Esophagus squamous epithelium (tissue), 5 donors: ENCODE measurements at places on chromosomes 11 and 22.

- no peak for DNase-seq
Observed at GRCh38 chr11:96097844-96098421, 174.0 kb upstream of the MTMR2 start.

GRCh38 chr11:13334034-13334786 lies 56.6 kb downstream of the BMAL1 start:
- DNase-seq: no peak

DNA sequence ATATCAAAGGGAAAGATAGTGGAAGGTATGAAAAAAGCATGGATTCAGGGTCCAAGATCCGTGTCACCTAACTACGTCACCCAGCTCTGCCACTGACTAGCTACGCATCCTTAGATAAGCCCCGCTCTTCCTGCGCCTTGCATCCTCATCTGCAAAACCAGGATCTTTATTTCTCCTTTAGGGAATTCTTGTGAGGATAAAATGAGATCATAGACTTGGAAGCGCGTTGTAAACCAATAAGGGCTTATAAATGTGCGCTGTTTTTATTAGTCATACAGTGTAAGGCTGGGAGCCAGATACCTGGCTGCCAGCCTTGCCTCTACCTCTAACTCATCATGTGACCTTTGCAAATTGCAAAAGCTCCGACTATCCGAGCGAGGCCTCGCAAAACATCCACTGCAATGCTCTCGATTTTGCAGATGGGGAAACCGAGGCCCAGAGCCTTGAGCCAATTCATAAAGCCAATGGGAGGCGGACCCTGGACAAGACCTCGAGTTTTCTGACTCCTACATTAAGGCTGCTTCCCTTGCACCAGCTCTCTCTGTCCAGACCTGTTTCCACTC lies 753 bp downstream of the PRPF19 start:
- DNase-seq: no peak

- DNase-seq: no peak
Observed at GRCh38 chr11:66973956-66974580, 1.0 kb upstream of the C11orf86 start.

GRCh38 chr11:73480677-73481076 lies 104.5 kb downstream of the RELT start:
- no peak for DNase-seq

- no peak for DNase-seq
Observed at GRCh38 chr11:44733877-44734276, 7.1 kb downstream of the TSPAN18 start.

DNA sequence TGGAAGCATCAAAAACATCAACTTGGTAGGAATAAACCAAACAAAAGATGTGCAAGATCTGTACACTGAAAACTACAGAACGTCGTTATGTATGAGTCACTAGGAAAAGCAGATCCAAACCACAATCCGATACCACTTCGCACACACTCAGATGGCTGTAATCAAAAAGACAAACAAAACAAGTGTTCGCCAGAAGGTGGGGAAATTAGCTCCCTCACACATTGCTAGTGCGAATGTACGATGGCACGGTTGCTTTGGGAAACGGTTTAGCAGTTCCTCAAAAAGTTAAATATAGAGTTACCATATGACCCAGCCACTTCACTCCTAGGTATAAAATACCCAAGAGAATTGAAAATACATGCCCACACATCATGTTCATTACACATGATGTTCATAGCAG lies 14.8 kb upstream of the CARD10 start:
- DNase-seq: no peak

DNA sequence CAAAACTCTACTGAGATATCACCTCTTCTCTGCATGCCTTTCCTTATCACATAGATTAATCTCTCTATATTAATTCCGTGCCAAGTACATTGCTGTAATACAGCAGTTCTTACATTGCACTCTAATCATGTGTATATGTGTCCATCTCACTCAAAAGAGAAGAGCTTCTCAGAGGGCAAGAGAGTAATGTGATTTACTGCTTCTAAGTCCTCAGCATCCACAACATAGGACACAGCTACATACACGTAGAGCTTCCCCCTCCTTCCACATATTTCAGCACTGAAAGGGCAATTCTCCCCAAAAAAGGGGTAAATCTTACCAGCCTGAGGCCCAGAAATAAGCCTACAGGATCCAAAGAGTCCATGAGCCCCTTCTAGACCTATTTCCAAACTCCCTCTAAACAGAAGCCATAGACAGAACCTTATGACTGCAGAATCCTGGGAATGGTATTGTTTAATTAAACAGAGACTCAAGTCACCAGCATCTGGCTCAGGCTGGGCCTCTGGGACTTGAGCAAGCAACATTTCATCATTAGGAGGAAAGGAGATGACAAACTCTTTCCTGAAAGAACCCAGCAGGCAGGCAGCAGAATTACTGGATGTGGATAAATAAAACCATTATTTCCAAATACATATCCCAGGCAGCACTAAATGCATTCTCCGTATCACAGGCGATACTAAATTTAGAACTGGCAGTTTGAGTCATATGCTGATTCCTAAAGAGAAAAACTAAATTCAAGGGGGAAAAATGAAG lies 87.2 kb downstream of the KCNC1 start:
- DNase-seq: no peak

DNA sequence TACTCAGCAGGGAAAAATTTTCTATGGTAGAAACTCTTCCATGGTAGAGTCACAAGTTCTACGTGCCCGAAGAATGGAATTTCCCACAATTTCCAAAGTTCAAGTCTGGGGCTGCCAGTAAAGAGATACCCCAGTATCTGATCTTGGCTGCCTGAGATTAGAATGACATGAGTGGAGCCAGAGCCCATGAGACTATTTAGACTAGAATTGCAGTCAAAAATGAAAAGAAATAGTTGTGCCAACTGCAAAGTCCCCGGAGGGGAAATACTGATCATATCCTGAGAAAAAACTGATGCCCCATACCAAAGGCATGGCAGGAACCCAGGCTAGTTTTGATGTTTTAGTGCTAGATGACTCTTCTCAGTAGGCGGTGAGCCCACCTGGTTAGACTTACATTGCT lies 11.2 kb downstream of the MAJIN start:
- DNase-seq: no peak

- no peak for DNase-seq
Observed at GRCh38 chr11:80473562-80473961, 1032.7 kb upstream of the TENM4 start.

DNA sequence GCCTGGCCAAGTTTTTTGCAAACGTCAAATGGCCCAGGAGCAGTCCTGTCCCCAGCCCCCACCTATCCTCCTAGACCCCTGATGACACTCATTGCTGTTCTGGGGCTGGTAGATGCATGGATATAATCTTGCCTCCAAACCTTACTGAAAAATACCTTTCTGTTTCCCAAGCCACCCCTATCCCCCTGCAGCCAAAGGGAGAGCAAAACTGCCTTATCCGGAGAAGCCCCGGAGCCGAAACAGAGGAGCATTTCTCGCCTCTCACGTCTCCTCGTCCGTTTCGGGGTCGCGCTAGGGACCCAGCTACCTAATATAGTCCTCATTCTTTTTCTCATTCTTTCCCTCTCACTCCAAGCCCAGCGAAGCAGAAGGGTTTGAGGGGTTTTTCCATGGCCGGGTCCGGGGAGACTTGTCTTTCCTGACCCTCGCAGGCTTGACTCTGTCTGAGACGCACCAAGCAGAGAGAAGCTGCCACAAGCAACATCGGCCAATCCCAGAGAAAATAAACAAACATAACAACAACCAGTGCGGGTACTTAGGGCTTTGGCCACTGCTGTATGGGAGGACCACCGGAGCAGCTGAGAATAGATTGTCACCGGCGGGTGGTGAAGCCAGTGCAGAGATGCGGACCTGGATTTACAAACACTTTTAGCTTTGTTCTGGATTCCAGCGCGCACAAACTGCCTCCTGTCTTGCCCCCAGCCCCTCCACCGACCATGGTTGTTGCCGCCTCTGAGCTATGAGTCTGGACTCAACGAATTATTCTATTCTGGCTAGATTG lies 1.6 kb downstream of the BSX start:
- DNase-seq: no peak

DNA sequence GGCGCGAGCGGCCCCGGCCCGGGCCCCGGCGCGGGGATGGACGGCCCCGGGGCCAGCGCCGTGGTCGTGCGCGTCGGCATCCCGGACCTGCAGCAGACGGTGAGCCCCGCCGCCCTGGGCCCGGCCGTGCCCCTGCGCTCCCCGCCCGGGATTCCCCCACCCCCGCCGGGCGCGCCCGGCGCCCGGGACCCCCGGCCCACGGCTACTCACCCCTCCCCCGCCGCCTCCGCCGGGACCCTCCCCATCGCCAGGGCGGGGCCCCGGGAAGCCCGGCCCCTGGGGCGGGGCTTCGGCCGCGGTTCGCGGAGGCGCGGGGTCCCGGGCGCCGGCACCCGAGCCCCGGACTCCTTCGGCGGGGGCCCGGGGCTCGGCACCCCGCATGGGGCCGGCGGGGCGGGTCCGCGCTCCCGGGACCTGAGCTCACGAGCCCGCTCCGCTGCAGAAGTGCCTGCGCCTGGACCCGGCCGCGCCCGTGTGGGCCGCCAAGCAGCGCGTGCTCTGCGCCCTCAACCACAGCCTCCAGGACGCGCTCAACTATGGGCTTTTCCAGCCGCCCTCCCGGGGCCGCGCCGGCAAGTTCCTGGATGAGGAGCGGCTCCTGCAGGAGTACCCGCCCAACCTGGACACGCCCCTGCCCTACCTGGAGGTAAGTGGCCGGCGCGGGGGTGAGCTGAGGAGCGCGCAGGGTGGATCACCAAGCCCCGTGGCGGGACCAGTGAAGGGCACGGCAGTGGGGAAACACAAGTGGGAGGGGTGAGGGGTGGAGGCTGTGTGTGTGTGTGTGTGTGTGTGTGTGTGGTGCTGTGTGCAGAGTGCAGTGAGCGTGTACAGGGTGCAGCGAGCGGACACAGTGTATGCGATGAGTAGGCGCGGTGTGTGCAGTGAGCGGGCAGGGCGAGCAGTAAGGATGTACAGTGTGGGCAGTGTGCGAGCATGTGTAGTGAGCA lies 2.3 kb downstream of the SHANK3 start:
- DNase-seq: no peak

DNA sequence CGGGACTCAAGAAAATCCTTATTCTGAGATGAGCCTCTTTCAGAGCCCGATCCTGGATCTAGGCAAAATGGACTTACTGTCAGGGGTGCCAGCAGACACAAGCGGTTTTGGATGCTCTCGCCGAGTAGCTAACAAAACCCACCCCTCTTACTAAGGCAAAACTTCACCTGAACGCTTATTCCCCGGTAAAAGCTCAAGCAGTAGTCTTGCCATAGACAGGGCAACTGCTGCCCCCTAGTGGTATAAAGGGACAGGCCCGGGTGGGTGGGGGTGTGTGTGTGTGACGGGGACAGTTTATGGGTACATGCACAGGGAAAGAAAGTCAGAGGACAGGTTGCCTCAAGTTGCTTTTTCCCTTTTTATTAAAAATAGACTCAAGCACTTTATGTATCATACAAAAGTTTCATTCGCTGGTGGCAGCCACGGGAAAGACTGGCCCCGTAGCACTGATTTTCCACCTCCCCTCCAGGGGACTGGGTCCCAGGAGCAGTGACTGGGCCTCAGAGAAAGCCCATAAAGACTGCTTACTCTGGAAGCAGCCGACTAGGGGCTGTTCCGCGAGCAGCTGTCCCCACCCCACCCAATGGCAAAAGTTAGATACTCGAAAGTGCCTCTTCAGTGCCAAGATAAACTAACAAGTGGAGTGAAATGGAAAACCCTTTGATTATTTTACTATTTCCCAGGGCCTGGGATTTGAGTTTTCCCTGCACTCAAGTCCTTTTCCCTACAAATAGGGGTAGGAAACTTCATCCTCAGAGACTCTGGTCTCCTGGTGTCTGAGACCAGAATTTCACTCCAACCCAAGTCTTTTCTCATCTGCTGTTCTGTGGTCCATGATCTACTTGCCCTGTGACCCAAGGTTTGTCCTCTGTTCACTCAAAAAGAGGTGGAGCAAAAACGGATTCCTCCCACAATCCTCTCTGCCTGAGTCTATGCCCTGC lies 4.7 kb downstream of the YPEL4 start:
- no peak for DNase-seq

DNA sequence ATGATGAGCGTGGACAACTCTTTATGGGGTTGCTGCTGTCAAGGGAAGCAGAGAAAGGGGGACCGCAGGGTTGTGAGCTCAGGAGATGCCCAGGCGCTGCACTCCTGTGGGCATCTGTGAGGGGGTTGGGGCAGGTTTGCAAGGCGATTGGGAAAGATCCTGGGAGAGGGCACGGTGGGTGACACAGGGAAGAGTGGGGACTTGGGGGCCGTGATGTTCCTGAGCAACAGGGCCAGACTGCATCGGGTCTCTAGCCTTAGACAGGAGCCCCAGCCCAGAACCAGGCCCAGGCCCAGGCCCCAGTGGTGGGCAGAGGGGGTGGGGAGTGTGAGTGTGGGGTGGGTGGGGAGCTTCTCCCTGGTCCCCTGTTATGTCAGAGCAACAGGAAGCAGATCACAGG lies 38.3 kb downstream of the CSF2RB start:
- no peak for DNase-seq

GRCh38 chr22:44278243-44279068 lies 34.3 kb downstream of the SHISAL1 start:
- DNase-seq: no peak
